ENCODE measurements at places on chromosomes 12 and 14. TPM values are rescaled to one million over a fixed set of nuclear protein-coding genes. Genes with fewer than 3 reads are reported as not detected.

The GNB3 gene
- 1.0 TPM for total RNA-seq

The KRT82 gene
- not detected for total RNA-seq

- no peak overlapping the region for H3K4me3 ChIP-seq
- no peaks in the 10 kb centered on the region for H3K4me1 ChIP-seq
- no peak overlapping the region for H3K27ac ChIP-seq
- no peaks in the 10 kb centered on the region for H3K27me3 ChIP-seq
- no peak for DNase-seq
These were observed 196.4 kb upstream of the G2E3 start for GRCh38 chr14:30362369-30363218.

The SAMD4A gene
- 30.6 TPM for total RNA-seq

- no peak overlapping the region for H3K4me3 ChIP-seq
- no peak overlapping the region for H3K27ac ChIP-seq
- no peaks in the 10 kb centered on the region for H3K27me3 ChIP-seq
- no peaks in the 10 kb centered on the region for H3K36me3 ChIP-seq
These were observed 25.5 kb downstream of the SLC25A3 start for GRCh38 chr12:98618952-98619351.

GRCh38 chr12:1593174-1594005 lies 991 bp downstream of the FBXL14 start:
- no peaks in the 10 kb centered on the region for H3K36me3 ChIP-seq
- no peaks in the 10 kb centered on the region for H3K27me3 ChIP-seq
- peak; percentile 78 for DNase-seq
- H3K4me3 ChIP-seq = peak overlapping the region; percentile 92

DNA sequence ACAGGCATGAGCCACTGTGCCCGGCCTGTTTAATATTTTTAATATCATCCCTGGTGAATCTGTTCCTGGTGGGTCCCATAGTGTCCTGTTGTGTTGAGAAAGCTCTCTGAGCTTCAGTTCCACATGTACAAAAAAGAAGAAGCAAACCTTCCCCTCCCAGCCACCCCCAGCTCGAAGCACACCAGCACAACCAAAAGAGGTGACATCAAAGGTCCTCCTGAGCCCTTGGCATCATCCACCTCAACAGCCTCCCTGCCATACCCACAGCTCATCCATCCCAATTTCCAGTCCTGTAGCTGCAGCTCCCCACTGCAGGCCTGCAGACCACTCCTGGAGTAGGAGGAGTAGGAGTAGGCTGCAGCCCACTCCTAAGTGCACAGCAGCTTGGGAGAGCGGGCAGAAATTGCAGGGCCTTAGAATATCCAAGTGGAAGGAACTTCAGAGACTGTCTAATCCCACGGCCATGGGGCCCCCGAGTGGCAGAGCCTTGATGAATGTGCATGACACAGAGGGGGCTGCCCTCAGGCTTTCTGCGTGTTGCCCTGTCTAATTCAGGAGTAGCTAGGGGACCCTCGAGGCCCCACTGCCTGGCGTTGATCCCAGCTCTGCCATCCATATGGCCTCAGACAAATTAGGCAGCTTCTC lies 36.7 kb upstream of the CD9 start:
- no peak overlapping the region for H3K4me3 ChIP-seq
- DNase-seq = no peak
- no peak overlapping the region for H3K27ac ChIP-seq
- no peaks in the 10 kb centered on the region for H3K36me3 ChIP-seq
- H3K4me1 ChIP-seq = peaks cover 20% of the 10 kb centered on the region

DNA sequence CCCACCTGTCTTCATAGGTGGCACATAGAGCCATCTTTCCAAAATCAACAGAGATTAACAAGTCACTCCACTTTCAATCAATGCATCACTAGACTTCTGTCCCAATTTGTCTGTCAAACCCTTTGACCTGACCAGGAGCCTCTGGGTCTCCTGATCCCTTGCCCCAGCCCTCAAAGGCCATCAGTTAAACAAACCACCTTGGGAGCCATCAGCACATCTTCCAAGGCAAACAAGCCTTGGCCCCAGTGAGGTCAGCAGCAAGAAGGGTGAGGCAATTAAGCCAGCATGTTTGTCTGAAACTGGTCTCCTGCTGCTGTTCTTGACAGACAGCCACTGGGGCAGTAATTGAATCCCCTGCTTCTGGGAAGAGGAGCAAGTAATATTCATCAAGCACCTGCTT lies 742.8 kb upstream of the TBX3 start:
- no peaks in the 10 kb centered on the region for H3K36me3 ChIP-seq
- H3K4me1 ChIP-seq = no peaks in the 10 kb centered on the region
- DNase-seq = no peak
- no peaks in the 10 kb centered on the region for H3K27me3 ChIP-seq
- no peak overlapping the region for H3K27ac ChIP-seq

- no peak overlapping the region for H3K27ac ChIP-seq
- no peaks in the 10 kb centered on the region for H3K27me3 ChIP-seq
- H3K4me3 ChIP-seq = no peak overlapping the region
- no peaks in the 10 kb centered on the region for H3K4me1 ChIP-seq
- no peak for DNase-seq
These were observed 31.5 kb upstream of the LMNTD1 start for GRCh38 chr12:25584596-25584995.

DNA sequence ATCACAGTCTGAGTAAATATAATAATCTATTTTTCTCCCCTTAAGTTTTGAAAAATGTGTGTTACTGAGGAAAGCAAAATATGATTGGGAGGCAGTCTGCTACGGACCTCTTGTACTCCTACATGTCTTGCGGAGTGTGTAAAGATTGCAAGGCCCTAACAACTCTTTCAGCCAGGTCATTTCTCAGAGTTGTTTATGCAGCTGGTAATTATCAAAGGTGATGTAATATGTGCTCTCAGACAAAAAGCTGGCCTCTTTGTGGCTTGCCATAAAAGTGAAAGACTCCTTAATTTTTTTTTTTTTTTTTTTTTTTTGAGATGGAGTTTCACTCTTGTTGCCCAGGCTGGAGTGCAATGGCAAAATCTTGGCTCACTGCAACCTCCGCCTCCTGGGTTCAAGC lies 40.5 kb upstream of the MON2 start:
- H3K4me3 ChIP-seq = no peak overlapping the region
- DNase-seq = no peak
- H3K36me3 ChIP-seq = no peaks in the 10 kb centered on the region
- no peaks in the 10 kb centered on the region for H3K4me1 ChIP-seq
- no peak overlapping the region for H3K27ac ChIP-seq

- peaks cover 8% of the 10 kb centered on the region for H3K4me1 ChIP-seq
- H3K27ac ChIP-seq = peak overlapping the region; percentile 64
- no peak overlapping the region for H3K4me3 ChIP-seq
- peaks cover 7% of the 10 kb centered on the region for H3K27me3 ChIP-seq
- H3K36me3 ChIP-seq = no peaks in the 10 kb centered on the region
- DNase-seq = no peak
These were observed 5.6 kb downstream of the OR10P1 start for GRCh38 chr12:55642267-55642666.

The AREL1 gene
- 29.1 TPM for total RNA-seq

GRCh38 chr12:120856980-120857379 lies 47.2 kb downstream of the SPPL3 start:
- H3K4me3 ChIP-seq = no peak overlapping the region
- DNase-seq = no peak

DNA sequence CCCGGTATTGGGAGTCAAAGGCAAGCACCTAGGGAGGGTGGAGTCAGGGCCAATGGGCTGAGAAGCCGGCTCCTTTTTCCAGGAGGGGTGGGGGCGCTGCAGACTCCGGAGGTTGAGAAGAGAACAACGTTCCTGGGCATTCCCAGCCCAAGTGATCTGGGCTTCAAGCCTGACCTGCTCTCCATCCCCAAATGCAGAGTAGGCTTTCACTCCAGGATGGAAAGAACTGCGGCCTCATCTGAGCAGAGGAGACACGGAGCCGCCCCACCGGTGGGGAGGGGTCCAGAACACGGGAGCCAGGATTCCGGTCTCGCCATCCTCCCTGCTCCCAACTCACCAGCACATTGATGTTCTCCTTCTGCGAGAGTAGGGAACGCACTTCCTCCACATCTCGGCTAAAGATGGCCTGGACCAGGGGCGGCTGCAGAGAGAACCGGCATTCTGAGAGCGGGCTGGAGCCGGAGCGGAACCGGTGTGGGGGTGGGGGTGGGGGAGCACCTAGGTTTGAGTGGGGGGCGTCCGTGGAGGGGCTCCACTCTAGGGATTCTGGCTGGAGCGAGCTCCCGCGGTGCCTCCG lies 605 bp downstream of the ANKRD52 start:
- H3K36me3 ChIP-seq = peaks cover 41% of the 10 kb centered on the region
- peak overlapping the region; percentile 86 for H3K27ac ChIP-seq
- no peak for DNase-seq
- peak overlapping the region; percentile 96 for H3K4me3 ChIP-seq

DNA sequence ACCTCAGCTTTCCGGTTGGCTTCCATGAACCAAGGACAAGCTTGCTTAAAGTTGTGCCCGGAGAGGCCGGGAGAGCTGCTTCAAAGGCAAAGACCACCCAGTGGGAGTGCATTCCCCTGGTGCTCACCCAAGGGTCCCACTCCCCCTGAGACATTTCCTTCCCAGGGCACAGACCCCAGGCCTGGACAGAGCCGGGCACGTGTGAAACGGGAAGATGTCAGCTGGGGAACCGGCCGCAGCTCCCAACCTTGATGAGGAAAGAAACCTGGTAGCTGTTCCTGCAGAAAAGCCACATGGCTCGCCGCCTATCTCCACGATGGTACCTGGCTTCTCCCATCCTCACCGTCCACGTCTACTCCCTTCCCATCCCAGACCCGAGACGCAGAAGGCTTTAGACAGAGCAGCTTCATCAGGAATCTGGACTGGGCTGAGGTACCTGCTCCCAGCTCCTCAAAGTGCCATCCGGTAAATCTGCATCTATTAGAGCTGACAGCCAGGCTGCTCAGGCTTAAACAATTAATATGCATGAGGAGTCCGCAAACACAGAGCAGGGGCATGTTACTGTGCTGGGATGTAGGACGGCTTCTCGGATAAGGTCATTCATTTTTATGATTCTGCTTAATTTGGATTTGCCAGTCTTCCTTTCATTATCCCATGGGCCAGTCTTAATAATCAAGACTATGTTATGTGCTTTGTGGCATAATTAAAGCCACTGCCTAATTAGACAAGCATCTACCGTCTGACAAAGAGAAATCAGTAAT lies 53.1 kb downstream of the GALNT9 start:
- no peak overlapping the region for H3K27ac ChIP-seq
- H3K36me3 ChIP-seq = no peaks in the 10 kb centered on the region
- H3K4me3 ChIP-seq = no peak overlapping the region

DNA sequence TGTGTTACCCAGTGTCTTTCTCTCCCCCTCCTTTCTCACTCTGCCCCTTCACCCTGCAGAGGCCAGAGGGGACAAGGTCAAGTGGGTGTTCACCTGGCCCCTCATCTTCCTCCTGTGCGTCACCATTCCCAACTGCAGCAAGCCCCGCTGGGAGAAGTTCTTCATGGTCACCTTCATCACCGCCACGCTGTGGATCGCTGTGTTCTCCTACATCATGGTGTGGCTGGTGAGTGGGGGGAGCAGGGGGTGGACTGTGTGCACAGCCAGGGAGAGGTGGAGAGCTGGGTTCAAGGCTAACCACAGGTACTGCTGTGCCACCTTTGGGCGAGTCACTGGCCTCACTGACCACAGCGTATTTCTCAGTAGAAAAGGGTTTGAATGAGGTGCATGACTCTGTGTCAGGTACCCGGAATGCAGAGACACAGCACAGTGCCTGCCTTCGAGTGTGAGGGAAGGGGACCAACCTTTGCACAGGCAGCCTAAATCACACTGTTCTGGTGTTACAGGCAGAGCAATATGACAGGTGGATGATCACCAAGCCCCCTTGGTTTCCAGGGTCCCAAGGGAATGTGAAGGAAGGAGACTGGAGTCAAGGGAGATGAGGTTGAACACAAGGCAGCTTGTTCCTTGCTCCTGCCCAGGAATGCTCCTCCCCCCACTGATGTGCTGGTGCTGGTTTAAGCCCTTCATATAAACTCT lies 30.8 kb upstream of the RIN3 start:
- no peak overlapping the region for H3K4me3 ChIP-seq
- no peak for DNase-seq
- H3K27me3 ChIP-seq = no peaks in the 10 kb centered on the region

- no peaks in the 10 kb centered on the region for H3K36me3 ChIP-seq
- no peaks in the 10 kb centered on the region for H3K27me3 ChIP-seq
- no peak overlapping the region for H3K4me3 ChIP-seq
- no peak for DNase-seq
- no peak overlapping the region for H3K27ac ChIP-seq
These were observed 243.9 kb upstream of the ATXN7L3B start for GRCh38 chr12:74293689-74294131.

DNA sequence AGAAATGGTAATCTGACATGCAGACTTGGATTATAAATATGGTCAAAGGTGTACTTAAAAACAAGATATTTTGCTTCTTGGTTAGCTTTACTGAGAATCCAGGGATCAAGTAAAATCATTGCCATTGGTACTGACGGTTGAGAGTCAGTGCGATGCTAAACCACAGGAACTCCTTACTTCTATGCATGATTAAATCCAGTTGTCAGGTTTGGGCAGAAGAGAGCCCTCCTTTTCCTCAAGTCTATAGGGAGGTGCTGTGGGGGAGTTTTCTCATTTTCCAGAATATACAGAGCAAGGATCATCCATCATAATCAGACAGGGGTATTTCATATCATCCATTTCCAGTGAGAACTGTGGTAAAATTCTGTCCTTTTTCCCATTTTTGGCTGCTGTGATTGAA lies 839.1 kb downstream of the NRXN3 start:
- no peak overlapping the region for H3K4me3 ChIP-seq
- no peaks in the 10 kb centered on the region for H3K36me3 ChIP-seq
- H3K27me3 ChIP-seq = no peaks in the 10 kb centered on the region
- no peak overlapping the region for H3K27ac ChIP-seq
- peaks cover 5% of the 10 kb centered on the region for H3K4me1 ChIP-seq

DNA sequence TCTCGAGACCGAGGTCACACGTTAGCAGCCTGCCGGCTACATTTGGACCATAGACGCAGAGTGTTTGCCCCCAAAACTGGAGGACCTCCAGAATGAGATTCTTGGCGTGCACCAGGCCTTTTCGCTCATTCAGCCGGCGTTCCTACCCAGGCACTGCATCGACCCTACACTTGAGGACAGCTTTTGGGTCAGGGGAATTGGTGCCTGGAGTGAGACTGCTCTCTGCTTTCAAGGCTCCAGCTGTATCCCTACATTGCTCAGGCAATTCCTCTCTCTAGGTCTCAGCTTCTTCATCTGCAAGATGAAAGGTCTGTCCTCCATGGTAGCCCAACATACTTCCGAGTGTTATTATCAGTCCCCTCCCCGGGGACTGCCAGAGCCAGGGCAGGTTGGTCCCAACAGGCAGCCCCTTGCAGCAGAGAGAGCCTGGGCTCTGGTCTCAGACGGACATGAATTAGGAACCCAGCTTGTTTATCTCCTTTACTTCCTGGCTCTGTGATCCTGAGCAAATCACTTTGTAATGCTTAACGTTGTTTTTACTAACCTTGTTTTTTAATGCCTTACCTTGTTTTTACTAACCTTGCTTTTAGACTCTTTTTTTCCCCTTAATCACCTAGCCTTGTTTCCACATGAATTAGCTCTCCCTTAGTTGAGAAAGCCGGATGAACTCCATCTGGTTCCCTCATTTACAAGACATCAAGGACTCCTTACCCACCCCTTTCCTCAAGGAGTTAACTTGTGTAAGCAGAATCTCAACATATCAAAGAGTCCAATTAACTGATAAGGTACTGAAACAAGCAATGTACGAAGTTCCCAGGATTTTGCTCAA lies 892 bp downstream of the TCHP start:
- peak overlapping the region; percentile 96 for H3K4me3 ChIP-seq
- no peak for DNase-seq
- peak overlapping the region; percentile 88 for H3K27ac ChIP-seq
- no peaks in the 10 kb centered on the region for H3K27me3 ChIP-seq

The MYH7 gene
- total RNA-seq = 0.09 TPM

GRCh38 chr12:12456637-12457036 lies 99.8 kb downstream of the BORCS5 start:
- H3K4me1 ChIP-seq = no peaks in the 10 kb centered on the region
- no peaks in the 10 kb centered on the region for H3K36me3 ChIP-seq
- DNase-seq = no peak
- H3K27ac ChIP-seq = peak overlapping the region; percentile 56

The TAS2R7 gene
- not detected for total RNA-seq

The KITLG gene
- 77.5 TPM for total RNA-seq

The RNASE2 gene
- 6.0 TPM for total RNA-seq
